Brain (organoid and tissue), 16 donors: ENCODE measurements at places on chromosomes 2 and 18.

DNA sequence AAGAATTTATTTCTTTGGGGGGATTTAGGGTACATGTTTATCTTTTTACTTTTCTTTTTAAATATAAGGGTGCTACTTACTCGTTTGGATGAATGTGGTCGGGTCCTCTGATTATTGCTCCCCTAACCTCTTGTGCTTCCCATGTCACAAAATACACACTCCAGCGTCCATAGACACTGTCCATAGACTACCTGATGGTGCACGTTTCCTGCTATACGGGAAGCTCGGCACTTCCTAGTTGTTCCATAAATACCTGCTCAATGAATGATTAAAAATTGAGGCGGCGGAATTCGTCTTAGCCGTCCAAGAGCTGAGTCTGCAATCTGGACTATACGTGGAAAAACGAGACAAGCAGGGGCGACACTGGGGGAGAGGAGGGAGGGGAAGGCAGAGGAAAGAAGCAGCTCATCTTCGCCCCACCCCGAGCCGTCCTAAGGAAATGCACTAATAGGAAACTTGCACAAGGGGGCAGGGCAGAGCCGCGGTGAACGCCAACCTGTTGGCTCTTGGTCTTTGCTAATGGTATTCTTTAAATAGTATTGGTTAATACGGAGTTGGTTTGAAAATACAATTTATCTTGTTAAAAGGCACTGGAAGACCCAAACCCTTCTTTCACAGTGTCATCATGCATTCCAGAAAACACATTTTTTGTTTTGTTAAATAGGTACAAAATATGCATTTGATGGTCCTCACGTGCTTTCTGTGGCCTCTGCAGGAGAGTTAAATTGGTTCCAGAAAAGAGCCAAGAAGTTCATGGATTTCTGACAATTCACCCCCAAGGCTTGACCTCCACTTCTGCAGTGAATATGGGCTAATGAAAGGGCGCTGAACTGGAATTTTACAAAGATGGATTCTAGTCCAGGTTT is 73.0 kb upstream of the KCTD1 start:
- DNase-seq = no peak

DNA sequence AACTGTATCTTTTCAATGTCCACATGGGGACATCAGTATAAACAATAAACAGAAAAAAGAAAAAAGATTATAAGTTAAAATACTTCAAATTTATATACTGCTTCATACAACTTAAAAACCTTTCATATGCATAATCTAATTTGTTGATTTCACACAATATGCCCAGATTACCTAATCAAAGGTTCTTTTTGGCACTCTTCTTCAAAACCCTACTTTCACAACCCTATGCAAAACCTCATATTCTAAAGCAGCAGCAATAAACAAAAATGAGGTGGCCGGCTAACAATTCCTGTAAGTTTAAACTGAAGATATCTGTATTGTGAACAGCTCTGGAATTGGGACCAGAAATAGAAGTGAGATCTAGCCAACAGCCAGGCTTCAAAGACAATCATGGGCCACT is 28.6 kb downstream of the STK17B start:
- no peak for DNase-seq

- DNase-seq = no peak
These were observed 3.1 kb upstream of the AQP12A start for GRCh38 chr2:240688553-240688919.

DNA sequence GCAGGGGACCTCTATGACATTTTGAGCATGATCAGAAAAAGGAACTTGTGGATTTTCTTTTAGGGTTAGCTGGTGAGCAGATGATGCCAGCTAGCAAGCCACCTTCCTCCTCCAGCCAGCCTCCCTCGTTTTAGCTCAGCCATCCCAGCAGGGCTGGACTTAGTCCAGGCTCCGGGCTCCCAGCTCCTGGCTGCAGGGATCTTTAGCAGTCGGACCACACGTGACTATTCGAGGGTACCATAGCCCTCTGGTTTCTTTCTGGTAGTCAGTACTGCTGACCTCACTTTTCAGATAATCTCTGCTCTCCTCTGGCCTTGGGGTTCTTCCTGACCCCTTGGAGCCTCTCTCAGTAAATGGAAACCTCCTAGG is 31.8 kb downstream of the NCK2 start:
- no peak for DNase-seq

- no peak for DNase-seq
These were observed 321.9 kb upstream of the RAB12 start for GRCh38 chr18:8287196-8287885.

DNA sequence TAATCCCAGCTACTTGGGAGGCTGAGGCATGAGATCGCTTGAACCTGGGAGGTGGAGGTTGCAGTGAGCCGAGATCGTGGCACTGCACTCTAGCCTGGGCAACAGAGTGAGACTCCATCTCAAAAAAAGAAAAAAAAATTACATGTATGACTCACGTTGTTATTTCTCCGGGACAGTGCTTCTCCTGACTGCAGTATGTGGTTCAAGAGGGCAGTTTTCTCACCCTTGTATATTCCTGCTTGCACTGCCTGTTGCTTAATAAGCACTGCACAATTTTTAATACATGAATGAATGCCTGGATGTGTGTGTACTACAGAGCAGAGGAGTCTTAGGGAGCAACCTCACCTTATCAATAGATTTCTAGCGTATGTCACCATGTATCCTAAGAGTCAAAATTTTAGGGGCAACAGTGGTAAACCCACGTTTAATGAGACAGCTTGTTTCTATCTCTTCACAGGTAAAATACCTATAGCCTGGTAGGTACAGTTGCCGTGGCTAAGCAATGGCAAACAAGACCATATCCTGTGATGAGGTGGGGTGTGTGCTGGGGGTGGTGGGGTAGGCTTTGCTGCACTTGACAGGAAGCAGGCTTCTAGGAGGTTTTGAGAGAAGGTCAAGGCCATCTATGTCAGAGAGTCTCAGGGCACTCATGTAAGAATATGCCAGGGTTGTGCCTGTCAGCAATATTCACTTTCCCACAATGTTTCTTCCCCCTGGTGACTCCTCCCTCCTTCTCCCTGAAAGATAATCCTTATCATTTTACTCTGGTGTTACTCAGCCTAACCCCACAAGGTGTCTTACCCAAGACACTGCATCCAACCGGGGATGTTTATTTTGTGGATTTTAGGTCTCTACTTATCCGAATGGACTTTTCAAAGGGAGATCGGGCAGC is 36.9 kb upstream of the MEX3C start:
- no peak for DNase-seq
